ENCODE measurements at places on chromosomes 4 and X. TPM values are rescaled to one million over a fixed set of nuclear protein-coding genes. Genes with fewer than 3 reads are reported as not detected.

SMIM14 gene
- polyA plus RNA-seq = 41.9 TPM

FREM3 gene
- not detected for polyA plus RNA-seq

DCHS2 gene
- polyA plus RNA-seq = not detected

CTPS2 gene
- 6.6 TPM for polyA plus RNA-seq

VCX3A gene
- polyA plus RNA-seq = not detected

GPR143 gene
- not detected for polyA plus RNA-seq

DNA sequence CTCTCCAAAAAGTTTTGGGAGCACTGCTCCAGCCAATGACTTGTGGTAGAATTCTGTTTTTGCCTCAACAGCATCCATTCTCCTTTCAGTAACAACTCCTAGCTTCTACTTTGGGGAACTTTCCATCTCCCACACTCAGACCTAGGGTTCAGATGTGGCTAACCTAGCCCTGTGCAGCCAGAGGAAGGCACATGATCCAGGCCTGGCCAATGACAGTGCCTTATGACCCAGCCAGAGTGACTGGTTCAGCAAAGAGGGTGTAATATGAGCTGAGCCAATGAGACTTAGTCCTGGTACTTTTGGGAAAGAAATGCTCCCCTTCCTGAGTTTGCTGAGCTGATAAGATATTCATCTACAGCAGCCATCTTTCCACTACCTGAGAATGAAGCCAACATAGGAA lies 5.4 kb upstream of the USP46 start:
- no peak for DNase-seq

GRCh38 chr4:118348886-118349285 lies 3.9 kb downstream of the PRSS12 start:
- DNase-seq = no peak

GRCh38 chrX:138011468-138011867 lies 445.5 kb downstream of the ZIC3 start:
- no peak for DNase-seq

GRCh38 chrX:72117636-72118210 lies 14.0 kb downstream of the RTL5 start:
- no peak for DNase-seq

GRCh38 chrX:69280933-69281332 lies 115.7 kb upstream of the PJA1 start:
- no peak for DNase-seq

All from BJ (cell line).